ENCODE measurements at places on chromosomes 11 and 22.

DNA sequence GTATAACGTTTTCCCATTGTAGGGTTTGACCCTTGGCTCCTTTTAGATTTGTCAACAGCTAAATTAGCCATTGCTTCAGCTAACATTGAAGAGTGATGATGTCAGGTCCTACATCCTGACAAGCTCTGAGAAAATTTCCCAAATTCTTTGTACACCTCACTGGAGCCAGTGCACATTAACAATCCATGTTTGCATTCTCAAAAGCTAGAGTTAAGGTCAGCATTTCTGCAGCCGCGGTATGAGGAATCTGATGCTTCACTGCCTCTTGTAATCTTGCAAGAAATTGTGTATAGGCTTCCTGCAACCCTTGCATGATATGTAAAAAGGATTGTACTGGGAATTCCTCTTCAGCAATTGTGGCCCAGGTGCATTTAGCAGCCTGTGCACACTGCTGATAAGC lies 33.1 kb upstream of the NCAM1 start:
- DNase-seq: no peak

- no peak for DNase-seq
Observed at GRCh38 chr11:33855500-33855899, 36.4 kb downstream of the LMO2 start.

DNA sequence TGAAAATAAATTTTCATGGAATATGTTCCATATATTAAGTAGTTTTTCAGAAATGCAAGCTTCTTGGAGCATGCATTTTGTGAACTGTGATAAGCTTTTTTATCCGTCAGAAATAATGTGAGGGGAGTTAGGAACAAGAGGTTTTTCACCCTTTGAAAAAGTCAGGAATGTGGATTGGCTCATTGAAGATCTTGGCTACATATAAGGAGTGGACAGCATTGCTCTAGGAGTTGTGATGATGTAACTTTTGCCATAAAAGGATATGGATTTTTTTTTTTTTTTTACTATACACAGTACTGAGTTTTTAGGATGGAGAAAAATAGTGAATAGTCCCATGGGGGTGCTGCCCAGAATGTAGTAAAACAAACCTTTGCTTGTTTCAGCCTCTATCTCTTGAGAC lies 180.2 kb downstream of the NAV2 start:
- DNase-seq: no peak

DNA sequence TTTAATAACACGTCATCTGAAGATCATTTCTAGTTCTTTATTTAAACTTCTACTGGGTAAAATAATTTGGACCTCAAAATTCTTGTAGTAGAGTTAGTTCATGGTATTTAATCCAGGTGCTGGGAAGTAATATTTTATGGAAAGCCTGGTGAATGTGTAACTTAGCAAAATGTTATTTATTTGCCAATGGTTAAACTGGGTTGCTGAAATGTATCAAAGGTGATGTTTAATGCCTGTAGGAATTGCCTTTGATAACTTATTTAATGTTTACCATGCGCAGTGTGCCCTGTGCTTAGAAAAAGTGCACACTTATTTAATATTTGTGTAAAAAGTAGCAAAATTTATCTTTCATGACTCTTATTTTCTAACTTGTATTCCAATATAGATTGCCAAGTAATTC lies 11.2 kb downstream of the OR5M11 start:
- DNase-seq: no peak

- DNase-seq: peak; percentile 91
Observed at GRCh38 chr22:19178657-19179496, at the start of gene SLC25A1. SLC25A1 (minus strand) TSS chr22:19178736; CDS start chr22:19178673, 63 bp downstream.

DNA sequence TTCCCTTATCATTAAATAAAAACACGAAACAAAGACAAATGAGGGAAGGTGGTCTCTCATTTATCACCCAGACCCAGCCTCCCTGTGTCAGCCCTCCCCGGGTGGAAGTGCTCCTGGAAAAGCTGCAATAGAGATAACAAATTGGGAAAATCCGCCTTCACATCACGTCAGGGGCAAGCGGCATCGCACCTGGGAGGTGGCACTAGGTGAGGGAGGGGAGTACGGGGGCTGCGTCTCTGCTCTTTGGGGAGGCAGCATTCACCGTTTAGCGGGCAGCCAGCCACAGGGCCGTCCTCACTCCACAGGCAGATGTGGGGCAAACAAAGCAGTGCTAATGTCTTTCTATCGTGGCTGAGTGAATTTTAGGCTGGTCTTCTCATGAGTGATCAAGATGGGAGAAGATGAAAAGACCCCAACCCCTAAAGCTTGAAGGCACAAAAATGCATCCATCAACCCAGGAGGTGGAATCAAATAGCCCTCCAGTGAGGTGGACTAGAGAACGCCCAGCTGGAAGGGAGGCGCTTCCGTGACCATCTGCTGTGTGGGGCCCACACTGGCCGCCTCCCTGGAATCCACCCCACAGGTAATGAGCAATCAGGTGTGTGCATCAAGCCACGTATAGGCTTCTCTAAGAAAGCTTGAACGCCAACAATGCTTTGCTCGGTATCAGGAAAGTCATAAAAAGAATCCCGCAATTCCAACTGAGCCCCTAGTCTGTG lies 629.5 kb downstream of the BRD1 start:
- no peak for DNase-seq

GRCh38 chr11:57735619-57736298 lies 5.5 kb upstream of the SELENOH start:
- DNase-seq: peak; percentile 19

DNA sequence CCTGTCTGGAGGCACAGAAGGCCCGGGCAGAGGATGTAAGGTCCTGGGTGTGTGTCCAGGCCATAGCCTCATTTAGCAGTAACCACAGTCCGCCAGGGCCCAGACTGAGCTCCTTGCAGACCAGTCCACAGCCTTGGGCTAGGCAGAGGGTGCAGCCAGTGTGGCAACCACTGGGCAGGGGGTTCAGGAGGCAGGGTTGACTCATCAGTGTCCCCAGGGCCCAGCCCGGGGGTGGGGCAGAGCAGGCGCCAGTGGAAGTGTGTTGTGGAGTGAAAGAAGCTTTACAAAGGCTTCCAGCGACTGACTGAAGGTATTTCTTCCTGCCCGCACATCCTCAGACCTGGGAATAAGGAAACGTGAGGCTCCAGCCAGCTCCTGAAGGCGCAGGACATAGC lies 27.7 kb upstream of the WNT11 start:
- peak; percentile 33 for DNase-seq

GRCh38 chr11:65414776-65415498 lies 7.7 kb upstream of the NEAT1 start:
- no peak for DNase-seq

DNA sequence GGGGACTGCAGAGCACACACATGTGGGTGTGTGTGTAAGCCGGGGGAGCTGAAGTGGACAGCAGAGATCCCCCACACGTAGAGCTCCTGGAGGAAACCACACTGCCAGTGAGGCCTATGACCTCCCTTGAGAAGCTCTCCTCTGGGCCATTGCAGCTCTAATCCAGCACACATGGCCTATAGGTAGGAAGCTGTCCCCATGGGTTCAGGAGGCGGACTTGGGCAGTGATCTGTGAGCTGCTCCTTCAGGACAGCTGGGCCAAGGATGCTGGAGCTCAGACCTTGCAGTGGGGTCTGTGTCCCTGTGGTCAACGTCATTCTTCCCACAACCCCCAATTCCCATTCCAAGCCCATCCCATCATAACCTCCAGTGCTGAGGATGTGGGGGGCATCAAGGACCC lies 29.8 kb downstream of the IGLL5 start:
- no peak for DNase-seq

DNA sequence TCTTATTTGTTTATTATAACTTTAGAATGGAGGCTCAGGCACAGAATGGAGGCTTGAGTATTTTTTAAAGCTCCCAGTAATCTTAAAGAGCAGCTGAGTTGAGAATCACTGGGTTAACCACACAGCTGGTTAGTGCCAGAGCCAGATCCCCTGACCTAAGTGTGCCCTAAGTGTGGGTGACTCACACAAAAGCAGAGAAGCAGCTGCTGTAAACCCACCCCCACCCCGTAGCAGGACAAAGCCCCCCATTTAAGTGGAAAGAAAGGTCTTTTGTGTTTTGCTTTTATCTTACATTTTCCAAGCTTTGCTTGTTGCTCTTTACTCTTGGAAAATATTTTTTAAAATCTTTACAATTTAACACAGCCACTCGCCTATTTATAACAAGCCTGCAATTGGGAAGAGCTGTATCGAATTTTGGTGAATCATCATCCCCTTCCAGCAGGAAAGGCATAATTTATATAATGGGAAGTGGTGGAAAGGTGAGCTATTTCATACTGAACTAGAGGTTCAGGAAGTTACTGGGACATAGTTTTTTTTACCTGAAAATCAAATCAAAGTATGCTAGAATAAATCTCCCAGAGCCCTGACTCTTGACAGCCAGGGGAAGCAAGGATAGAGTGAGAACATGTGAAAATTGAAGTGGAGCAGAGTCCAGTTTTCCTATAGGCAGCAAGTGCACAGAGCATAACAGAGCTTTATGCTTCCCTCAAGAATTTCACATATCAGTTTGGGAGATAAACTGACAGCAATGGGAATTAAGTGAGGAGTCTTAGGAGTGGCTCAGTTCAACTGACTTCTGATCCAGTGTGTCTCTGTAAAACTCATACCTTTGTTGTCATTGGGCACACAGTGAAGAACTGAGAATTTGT lies 405.7 kb downstream of the AASDHPPT start:
- DNase-seq: no peak

DNA sequence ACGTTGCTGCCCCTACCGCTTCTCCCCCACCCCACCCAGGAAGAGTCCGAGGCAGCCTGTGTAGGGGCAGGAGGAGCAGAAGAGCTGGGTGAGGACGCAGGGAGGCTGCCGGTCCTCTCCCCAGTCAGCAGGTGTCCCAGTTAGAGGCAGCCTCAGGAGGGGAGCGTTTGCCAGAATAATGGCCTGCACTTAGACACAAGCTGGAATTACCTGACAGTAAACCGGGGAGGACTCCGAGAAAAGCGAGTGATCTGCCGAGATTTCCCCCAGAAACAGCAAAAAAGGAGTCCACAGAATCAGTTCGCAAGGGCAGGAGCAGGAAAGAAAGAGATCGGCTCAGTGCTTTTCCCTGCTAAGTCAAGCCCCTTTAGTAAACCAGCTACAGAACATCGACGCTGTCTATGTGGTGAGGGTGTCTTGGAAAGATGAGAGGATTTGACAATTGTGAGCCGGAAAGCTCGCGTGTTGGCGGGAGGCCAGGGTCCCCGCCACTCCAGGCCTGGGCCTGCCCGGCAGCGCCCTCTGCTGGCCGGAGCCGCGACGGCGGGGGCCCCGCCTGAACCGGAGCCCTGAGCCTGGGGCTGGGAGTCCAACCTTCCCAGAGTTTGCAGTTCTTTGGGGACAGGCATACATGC lies 17.7 kb upstream of the THRSP start:
- peak; percentile 74 for DNase-seq

DNA sequence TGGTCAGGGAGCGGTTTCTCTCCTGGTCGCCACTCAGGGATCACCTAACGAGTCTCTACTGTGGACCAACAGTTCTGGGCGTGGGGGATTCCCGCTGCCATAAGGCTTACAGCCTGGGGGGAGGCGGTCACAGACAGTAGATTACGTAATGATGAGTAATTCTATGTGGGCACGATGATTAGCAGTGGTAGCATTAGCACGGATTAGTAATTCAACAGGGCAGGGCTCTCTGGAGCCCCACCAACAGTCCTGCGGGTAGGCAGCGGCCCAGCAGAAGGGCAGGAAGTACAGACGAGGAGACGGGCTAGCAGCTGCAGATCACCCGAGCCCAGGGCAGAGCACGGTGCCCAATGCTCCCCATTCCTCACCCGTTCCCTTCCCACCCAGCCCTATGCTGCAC lies 3.6 kb downstream of the SHISAL1 start:
- no peak for DNase-seq

GRCh38 chr11:112852143-112852866 lies 108.9 kb upstream of the NCAM1 start:
- no peak for DNase-seq

- no peak for DNase-seq
Observed at GRCh38 chr22:38346506-38346905, 29.3 kb upstream of the CSNK1E start.

DNA sequence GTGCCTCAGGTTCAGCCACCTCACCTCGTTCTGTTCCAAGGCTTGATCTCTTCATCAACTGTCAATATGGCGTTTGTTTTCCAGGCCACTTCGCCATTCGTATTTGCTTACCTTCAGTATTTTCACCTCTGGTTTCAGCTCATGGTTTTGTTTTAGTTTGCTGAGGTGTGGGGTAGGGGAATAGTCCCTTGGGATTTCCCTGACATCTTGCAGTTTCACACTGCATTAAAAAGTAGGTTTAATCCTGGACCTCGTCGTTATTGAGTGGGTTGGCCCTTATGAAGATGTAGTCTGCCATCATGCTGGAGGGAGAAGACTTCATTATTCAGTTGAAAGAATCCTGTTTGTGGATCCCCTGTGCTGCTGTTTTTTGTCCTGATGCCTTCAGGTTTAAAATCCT lies 46.0 kb downstream of the C11orf91 start:
- DNase-seq: no peak

- DNase-seq: no peak
Observed at GRCh38 chr22:37211075-37211865, 1.0 kb downstream of the SSTR3 start.

DNA sequence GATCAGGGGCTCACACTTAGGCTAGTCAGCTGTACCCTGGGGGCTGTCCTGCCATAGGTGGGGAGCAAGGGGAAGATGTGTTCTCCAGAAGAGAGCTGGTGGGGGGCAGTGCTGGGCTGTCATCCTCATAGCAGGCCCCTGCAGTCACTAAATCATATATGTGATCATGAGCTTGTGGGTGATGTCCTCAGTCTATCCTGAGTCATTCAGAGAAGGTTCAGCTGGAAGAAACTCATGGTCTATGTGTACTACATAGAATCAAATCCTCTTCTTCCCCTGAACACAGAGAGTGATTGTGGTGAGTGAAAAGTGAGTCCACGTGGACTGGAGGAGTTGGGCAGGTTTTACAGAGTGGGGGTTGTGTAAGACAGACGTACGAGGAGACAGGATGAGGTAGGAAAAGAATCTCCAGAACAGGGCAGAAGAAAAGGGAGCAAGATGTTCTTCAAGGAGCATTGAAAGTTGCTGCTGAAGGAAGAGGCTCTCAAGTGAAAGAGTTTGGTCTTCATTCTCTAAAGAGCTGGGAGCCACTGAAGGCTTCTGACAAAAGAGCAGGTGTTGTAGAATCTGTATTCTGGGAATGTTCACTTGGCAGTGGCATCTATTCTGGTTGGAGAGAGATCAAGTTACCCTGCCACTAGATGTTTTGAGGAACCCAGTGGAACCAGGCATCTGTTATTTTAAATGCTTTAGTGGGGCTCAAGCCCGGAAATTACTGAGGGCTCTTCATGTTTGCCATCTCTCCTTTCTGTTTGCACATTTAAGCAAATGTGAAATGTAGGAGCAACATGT lies 68.9 kb downstream of the C22orf31 start:
- DNase-seq: no peak

DNA sequence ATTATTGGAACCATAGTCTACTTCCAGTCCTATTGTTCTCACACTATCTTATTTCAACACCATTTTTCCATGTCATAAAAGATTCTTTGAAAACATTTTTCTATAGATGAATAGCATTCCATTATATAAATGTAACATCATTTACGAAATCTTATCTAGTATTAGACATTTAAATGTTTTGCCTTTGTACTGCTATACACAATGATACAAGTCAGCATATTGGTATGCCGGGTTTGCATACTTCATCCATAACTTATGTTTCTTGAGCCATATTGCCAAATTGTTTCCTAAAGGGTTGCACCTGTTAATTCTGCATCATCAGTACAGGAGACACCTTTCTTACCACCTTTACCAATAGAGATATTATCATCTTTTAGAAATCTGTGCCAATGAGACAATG lies 68.2 kb downstream of the SYT13 start:
- DNase-seq: no peak

- DNase-seq: peak; percentile 51
Observed at GRCh38 chr11:117953024-117953671, 23.9 kb upstream of the TMPRSS13 start.
